WERI-Rb-1 (cell line): ENCODE measurements at places on chromosomes 2 and 18.
A peak's percentile ranks its signal among the peaks of the same experiment; 100 is the strongest.

DNA sequence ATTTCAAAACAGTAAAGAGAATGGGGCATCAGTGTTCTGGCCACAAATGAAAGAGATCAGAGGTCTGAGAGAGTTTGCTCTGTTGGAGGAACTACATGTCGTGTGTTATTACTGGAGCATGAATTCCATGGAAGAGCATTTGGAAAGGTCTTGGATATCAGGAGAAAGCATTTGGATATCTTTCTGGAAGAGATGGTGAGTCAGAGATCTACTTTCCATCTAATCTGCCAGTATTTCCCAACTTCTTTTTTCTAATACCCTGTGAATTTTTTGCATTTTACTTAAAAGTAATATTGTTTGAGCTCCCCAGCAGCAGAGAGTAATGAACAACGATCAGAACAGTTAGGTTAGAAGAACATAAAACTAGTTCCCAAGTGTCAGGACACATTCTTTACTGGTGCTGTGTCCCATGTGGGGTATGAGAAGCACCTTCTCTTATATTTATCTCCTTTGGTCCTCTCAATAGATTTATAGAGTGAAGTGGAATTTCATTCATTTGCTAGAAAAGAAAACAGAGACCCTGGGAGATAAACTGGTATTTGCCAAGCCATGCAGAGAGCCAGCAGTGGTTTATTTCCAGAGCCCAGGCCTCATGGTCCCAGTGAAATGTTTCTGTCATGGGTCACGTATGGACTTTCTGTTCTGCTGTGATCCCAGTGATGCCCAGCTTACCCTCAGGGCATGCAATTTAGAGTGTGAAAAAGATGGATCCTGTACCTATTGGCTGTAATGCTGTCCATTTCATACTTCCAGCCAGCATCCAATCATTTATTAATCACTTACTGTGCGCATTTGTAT lies 130.8 kb upstream of the NT5C1B start:
- no peak for DNase-seq

DNA sequence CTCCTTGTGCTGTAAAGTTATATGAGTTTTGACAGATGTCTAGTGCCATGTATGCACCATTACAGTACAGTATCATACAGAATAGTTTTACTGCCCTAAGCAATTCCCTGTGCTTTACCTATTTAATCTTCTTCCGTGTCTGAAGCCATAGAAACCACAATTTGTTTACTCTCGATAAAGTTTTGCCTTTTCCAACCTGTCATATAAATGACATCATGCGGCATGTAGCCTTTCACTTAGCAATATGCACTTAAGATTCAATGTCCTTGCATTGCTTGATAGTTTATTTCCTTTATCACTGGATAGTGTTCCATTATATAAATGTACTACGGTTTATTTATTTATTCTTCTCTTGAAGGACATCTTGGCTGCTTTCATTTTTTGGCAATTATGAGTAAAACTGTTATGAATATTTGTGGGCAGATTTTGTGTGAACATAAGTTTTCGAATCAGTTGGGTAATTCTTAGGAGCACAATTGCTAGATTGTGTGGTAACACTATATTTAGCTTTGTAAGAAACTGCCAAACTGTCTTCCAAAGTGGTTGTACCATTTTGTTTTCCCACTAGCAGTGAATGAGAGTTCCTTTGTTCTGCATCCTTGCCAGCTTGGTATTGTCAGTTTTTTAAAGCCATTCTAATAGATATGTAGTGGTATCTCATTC lies 136.8 kb upstream of the MAP3K20 start:
- DNase-seq: no peak

GRCh38 chr2:173752152-173752551 lies 213.0 kb downstream of the SP3 start:
- DNase-seq: no peak

- peak; percentile 79 for DNase-seq
Measured at GRCh38 chr18:48605408-48605845, 66.6 kb downstream of the CTIF start.

- DNase-seq: no peak
Measured at GRCh38 chr2:86562485-86562921, 740 bp downstream of the CHMP3 start.

DNA sequence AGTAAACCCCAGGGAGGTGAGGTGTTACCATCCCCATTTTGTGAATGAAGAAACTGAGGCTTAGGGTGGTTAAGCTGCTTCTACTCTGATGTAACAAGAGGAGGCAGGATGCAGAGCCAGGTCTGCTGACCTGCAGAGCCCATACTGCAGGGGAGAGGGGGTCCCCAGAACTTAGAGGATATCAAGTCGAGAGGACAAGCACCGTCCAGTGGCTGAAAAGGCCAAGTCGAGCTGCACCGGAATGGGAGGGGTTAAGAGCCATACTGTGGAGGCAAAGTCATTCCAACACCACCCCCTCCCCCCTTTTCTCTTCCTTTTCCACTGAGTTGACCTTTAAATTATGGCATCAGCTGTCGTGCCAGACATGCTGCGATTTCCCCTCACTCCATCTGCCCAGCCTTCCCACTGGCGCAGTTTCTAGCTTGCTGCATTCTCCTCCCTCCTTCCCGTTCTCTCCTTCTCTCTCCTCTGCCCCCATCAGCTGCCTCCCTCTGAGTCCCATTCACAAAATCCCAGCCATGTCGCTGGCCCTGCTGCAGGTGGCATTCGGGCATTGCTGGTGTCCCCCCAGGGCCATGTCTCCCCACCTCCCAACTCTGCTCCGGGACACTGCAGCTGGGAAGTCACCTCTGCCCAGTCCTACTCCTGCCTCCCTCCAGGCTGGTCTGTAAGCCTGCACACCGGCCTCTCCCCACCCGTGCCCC lies 346.9 kb downstream of the DYSF start:
- DNase-seq: peak; percentile 45

DNA sequence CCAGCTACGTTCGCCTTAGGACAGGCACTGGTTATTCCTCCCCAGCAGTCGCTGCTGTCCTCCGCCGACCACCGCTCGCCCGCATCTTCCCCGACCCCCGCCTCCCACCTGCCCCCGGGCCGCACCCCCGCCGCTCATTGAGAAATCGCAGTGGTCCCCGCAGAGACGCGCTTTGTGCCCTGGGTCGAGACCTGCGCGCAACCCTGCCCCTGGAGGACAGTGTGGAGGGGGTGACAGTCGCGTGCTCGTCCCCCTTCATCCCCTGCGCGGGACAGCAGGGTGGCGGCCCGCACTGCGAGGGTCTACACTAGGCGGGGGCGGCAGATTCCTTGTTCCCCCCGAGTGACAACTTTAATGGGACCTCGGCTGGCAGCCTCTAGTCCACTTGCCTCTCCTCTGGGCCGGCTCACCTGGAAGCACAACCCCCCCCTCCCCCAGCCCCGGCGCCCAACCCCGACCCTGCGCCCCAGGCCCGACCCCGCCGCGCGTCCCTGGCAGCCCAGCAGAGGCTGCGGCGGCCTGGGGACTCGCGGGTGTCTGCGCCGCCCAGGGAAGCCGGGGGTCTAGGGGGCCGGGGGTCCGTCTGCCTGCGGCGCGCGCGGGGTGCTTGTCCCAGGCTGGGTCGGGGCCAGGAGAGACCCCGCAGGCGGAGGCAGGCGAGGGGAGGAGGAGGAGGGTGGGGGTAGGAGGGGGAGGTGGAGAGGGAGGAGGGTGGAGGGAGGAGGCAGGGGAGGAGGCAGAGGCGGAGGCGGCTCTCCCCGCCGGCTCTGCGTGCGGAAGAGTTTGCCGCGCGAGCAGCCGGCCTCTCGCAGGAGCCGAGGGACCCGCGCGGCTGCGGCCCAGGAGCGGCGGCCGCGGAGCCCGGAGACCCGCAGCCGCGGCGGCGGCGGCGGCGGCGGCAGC lies at the start of gene NPAS2:
Gene NPAS2, plus strand, starts transcription at position 770 of the 903 bp plus-strand sequence. CDS start 84,616 bp downstream, outside the sequence.
- DNase-seq: peak; percentile 28

GRCh38 chr2:27962006-27962405 lies 71.5 kb downstream of the BABAM2 start:
- DNase-seq: no peak

GRCh38 chr2:100054426-100054825 lies 88.0 kb downstream of the AFF3 start:
- peak; percentile 42 for DNase-seq

DNA sequence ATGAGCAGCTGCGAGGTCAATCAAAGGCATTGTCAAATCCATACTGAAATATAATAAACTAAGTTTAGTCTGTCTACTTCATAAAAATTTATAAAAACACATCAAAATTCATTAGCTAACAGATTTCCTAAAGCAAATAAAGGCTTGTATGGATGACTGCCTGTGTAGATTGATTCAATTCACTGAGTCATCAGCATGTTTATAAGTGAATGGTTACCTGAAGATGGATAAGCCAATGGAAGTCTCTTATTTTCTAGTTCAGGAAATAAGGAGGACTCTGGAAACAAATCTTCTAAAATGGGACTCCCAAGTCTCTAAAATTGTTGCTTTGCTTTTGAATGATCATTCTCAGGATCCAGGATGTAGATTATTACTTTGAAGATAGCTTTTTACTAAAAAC lies 57.0 kb upstream of the HNRNPA3 start:
- no peak for DNase-seq

DNA sequence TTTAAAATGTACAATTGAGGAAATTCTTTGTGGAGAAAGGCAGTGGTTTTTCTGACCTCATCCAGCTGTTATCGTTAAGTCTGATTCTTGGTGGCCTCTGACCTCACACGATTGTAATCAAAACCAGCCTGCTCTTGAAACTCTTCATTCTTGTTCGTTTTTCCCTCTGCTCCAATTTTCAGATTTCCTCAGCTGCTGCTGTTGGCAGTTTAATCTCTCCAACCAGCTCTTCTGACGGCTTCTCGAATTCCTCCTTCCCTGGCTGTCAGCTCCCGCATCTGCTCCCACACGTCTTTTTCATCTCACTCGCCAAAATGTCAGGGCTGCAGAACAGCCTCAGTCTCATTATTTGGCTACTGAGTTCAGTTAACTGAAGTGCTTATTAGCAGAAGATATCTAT lies 136.1 kb downstream of the DCDC2C start:
- no peak for DNase-seq

DNA sequence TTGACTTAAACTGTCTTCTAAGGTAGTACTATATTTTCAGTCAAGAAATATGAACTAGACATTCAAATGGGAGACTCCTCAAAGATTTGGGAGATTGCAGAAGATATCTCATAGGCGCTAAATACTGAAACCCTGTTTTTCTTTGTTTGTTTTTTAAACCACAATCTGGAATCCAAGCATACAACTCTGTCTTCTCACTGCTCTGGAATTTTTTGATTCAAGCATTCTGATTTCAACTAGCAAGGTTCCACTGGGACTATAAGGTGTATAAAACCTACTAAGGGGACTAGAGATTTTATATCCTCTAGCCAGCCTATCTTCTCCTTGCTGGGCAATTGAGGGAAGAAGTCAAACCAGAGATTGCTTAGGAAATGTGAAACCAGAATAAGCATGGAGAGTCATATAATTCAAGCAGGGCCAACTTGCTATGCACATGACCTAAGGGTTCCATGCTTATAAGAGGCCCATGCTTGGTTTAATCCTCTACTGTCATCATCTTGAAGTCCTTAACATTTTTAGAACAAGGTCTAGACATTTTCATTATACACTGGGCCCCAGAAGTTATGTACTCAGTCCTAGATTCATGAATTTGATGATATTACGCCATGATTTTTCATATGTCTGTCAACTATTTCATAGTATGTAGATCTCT lies 405.5 kb downstream of the PARD3B start:
- DNase-seq: no peak

- no peak for DNase-seq
Measured at GRCh38 chr2:24010477-24011249, 778 bp downstream of the MFSD2B start.

GRCh38 chr2:185738679-185739472 lies at the start of gene FSIP2:
Gene FSIP2 (plus strand): TSS chr2:185738804. CDS start chr2:185738895, 91 bp downstream.
- DNase-seq: peak; percentile 92

- DNase-seq: no peak
Measured at GRCh38 chr18:38923126-38923525, 1357.5 kb upstream of the CELF4 start.

- DNase-seq: no peak
Measured at GRCh38 chr18:48629730-48630324, 91.0 kb downstream of the CTIF start.

DNA sequence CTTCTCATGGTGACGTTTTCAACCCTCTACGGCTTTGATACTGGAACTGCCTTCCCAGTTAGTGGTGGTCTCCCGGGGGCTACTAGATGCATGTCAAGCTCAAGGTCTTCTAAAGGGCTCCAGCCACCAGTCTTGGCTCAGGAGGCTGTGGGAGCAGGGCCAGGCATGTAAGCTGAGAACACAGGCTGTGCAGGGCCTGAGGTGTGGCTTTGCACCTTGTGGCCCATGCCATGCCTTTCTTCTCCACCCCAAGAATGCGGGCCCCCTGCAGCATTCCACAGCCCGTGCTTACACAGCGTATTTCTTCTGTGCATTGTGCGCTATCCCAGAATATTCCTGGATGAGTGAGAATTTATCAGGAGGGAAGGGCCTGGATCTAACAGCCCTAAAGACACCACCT lies 144.9 kb downstream of the SEPTIN10 start:
- no peak for DNase-seq

- DNase-seq: no peak
Measured at GRCh38 chr2:19932928-19933327, 31.1 kb upstream of the TTC32 start.

DNA sequence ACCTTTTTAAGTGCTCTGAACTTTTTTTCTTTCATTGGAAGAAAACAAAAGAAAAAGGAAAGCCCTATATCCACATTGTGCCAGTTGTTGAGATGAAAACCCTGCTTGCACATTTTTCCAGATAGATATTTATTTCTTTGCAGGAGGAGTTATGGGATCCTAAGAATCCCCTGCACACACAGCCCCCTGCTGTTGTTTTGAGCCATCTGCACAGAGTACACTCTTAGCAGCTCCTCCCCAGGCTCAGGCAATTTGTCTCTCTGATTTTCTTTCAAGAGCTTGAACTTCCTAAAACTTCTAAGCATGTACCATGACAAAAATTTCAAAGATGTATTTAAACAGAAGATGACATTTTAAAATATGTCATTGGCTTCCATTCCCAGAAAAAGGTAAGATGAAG lies 436.9 kb downstream of the METTL4 start:
- peak; percentile 15 for DNase-seq

GRCh38 chr2:15965564-15966019 lies 25.2 kb downstream of the MYCN start:
- DNase-seq: peak; percentile 87

- DNase-seq: no peak
Measured at GRCh38 chr18:44887227-44887631, 206.5 kb downstream of the SETBP1 start.

DNA sequence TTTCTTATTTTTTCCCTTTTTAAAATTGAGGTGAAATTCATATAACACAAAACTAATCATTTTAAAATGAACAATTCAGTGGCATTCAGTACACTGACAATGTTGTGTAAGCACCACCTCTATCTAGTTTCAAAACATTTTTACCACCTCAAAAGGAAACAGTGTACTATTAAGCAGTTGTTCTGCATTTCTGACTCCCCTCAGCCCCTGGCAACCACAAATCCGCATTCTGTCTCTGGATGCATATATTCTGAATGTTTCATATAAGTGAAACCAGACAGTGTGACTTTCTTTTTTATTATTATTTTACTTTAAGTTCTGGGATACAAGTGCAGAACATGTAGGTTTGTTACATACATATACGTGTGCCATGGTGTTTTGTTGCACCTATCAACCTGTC lies 19.2 kb upstream of the TANK start:
- DNase-seq: no peak

- DNase-seq: no peak
Measured at GRCh38 chr2:15714609-15715008, 122.9 kb downstream of the DDX1 start.
